ENCODE measurements at places on chromosomes 5 and 9.

- DNase-seq, result no peak
Measured at GRCh38 chr5:141760753-141761152, 78.7 kb upstream of the ARAP3 start.

DNA sequence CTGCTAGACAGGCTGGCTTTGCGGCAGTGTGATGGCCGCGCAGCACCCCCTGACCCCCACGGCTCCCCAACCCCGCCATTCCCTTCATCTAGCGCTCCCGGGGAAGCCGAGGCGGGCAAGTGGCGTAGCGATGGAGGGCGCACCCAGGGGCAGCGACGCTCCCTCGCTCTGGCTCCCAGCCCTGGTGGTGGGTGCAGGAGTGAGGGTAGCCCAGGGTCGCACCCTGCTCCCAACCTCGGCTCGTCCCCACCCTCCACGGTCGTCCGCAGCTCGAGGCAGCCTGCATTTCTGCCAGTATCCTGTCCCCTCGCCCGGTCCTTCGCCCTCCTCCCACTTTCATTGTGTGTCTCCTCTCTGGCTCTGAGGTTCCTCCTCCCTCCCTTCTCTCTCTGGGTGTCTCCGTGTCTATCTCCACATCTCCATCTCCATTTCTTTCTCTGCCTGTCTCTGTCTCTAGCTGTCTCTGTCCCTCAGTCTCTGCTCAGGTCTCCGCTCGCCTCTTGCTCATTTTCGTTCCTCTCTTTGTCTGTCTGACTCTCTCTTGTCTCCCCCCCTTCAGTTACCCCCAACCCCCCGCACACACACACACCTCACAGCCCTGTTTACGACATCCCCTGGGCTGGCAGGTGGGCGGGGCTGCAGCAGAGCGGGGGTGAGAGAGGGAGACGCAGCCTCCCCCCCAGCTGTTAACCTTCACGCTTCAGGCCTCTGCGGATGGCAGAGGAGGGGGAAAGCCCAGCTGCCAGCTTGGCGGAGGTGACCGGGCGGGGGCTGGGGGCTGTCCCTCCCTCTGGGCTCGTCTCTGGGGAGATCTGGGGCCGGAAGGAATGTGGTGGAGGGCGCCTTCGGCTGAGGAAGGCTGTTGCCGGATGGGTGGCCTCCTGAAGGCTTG lies 48.7 kb upstream of the PSD2 start:
- no peak for DNase-seq

DNA sequence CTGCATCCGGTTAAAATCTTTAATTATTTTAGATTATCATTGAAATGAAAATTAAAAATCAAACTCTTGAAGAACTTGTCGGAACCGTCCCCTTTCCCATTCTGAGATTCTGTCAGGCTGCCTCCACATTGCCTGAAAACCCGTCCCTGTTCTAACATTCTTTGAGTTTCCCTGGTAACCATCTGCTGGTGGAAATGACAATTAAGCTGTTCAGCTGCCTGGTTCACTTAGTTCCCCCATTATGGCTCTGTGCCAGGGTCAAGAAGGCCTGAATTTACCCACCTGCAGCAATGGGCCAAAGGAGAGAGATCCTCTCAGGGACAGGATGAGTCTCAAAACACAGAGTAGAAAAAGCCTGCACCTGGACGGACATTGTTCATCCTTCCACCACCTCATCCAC lies 11.8 kb upstream of the TCOF1 start:
- no peak for DNase-seq

GRCh38 chr5:31987985-31988710 lies 186.0 kb downstream of the GOLPH3 start:
- DNase-seq, result peak; percentile 75

GRCh38 chr5:91641730-91642350 lies 258.7 kb upstream of the ARRDC3 start:
- DNase-seq, result peak; percentile 61

DNA sequence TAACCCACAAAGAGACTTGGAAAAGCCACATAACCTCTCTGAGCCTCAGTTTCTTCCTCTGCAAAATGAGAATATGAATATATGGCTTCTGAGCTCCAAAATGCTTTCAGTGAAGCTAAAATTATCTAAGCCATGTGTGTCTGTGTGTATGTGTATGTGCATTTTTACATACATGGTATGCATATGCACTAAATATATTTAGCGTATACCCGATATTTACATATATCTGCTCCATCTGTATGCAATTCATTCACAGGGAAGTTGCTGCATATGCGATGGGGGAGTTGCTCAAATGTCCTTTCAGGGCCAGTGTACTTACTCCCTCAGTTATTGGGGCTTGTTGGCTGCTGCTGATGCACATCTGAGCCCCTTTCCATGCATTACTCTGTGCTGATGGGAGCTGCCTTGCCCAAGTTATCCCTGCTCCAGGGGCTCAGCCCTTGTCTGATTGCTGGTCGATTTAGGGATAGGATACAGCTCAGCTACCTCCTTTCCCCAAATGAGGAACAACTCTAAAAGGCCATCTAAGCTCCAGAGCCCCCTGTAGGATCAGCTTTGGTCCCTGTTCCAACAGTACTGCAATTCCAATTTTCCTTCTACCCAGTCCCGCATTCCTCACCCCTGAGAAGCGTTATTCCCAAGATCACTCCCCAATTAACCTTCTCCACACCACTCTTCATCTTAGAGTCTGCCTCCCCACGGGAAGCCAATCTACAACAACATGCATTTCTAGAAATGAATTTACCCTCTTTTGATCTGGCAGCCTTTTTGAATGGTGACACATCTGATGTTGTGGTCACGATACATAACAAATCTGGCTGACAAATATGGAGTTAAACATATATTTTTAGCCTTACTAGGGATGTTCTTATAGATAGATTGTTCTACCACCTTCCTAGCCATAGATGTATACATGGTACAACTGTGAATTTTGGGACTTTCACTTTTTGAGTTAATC lies 15.9 kb downstream of the RHOBTB3 start:
- no peak for DNase-seq

DNA sequence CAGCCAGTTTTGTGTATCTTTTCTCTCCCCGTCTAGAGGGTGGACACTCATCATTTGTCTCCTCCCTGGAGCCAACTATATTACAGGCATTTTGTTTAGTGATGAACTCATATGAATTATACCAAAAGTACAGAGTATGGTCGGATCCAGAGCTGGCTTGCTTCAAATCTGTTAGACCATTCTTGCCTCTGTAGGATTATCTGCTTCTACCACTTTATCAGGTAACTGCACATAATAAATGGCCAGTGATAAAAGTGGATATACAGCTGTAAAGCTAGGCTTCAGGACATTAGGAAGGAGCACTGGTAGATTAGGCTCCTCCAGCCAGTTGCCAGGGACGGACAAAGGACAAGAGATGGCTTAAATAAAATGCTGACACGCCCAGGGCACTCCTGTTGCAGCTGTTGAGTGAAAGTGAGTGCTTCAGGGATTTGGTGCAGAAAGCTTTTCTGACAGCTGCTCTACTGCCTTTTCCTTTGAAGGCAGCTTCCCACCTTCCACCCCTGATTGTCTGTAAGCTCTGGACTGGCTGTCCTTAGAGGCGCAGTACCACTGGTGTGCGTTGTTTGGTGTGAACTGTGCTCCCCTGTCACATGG lies 259.2 kb downstream of the PDZD2 start:
- no peak for DNase-seq
